ENCODE measurements at places on chromosomes 16 and 17.

GRCh38 chr17:45063198-45063597 lies 2.1 kb downstream of the NMT1 start:
- no peak for DNase-seq

GRCh38 chr17:68036304-68037147 lies 991 bp downstream of the KPNA2 start:
- DNase-seq, result no peak

DNA sequence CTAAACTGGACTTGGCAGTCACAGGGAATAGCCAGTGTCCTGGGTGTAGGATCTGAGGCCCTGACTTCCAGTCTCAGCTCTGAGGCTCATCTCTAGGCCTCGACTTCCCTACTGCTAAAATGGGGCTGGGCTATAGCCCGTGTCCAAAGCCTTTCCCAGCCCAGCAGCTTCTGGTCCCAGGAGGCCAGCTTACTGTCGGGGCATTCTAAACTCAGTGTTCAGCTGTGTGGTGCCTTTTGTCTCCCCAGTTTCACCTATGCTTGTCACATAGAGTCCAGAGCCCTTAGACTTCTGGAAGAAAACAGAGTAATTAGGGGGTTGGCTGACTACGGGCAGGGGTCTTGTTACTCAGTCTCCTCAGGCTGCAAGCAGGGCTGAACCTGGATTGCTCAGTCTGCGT lies 94.8 kb downstream of the WSCD1 start:
- no peak for DNase-seq

- no peak for DNase-seq
Measured at GRCh38 chr16:86296256-86296655, 214.1 kb upstream of the FOXF1 start.

- no peak for DNase-seq
Measured at GRCh38 chr17:73513426-73513825, 130.8 kb downstream of the SDK2 start.

DNA sequence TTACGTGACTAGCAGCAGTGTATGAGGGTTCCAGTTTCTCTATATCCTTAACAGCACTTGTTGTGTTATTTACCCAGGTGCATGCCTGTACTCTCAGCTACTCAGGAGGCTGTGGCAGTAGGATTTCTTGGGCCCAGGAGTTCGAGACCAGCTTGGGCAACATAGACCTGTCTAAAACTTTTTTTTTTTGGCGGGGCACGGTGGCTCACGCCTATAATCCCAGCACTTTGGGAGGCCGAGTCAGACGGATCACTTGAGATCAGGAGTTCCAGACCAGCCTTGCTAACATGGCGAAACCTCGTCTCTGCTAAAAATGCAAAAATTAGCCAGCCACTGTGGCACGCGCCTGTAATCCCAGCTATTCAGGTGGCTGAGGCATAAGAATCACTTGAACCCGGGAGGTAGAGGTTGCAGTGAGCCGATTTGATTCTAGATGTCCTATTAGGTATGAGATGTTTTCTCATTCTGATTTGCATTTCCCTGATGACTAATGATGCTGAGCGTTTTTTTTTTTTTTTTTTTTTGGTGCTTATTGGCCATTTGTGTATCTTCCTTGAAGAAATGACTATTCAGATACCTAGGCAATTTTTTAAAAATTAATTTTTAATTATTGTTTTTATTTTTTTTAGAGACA lies 13.4 kb downstream of the CASC3 start:
- DNase-seq, result no peak

GRCh38 chr16:54647216-54647615 lies 283.4 kb upstream of the IRX5 start:
- no peak for DNase-seq

DNA sequence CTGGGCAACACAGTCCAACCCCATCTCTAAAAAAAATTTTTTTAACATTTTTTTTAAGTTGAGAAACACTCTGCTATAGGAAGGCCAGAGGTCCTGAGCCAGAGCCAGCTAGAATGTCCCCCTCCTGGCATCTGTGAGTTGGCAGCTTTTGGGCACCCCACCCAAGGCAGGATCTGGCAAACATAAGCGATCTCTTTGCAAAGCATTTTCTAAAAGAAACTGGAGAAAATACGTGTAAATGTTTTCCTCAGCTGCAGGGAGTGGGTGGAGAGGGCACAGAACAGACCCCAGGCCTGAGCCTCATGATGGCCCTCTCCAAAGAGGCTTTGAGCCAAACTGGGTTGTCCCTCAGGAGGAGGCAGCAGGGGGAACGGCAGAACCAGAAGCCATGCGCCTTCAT lies 11.7 kb downstream of the CAVIN1 start:
- no peak for DNase-seq

GRCh38 chr17:80731323-80731722 lies 186.7 kb downstream of the RPTOR start:
- no peak for DNase-seq

GRCh38 chr17:57599271-57600045 lies 145.6 kb downstream of the CCDC182 start:
- DNase-seq, result no peak

GRCh38 chr17:82474223-82475010 lies 15.9 kb downstream of the NARF start:
- no peak for DNase-seq

GRCh38 chr16:19137201-19138128 lies 23.7 kb downstream of the ITPRIPL2 start:
- no peak for DNase-seq

DNA sequence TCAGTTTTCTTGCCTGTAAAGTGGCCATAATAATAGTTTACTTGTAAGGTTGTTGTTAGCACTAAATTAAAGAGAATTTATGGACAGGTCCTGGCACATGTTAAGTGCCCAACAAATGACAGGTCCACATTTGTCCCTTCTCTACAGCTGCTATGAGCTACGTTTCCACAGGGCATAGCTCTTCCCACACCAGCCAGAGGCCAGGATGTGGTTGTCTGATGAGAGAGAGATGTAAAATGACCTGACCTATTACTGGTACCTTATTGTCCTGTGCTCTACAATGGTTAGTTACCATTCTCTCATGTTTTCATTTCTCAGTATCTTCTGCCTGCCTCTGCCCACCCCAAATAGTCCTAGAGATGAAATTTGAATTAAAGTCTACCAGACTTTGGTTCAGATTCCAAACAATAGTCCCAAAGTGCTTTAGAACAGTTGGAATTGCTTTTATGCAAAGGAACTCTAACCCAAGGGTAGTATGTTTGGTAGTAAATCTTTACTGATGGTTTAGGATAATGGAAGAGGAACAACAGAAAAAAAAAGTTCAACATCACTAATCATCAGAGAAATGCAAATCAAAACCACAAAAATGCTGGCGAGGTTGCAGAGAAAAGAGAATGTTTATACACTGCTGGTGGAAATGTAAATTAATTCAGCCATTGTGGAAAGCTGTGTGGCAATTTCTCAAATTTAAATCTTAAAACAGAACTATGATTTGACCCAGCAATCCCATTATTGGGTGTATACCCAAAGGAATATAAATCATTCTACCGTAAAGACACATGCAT lies 57.1 kb upstream of the ANKFN1 start:
- no peak for DNase-seq

- no peak for DNase-seq
Measured at GRCh38 chr17:75824666-75825065, 19.5 kb downstream of the UNC13D start.

- no peak for DNase-seq
Measured at GRCh38 chr17:61247439-61247838, 152.2 kb upstream of the TBX2 start.

GRCh38 chr16:21186326-21186691 lies 25.1 kb downstream of the ZP2 start:
- no peak for DNase-seq

GRCh38 chr16:81942007-81942601 lies 69.2 kb downstream of the SDR42E1 start:
- DNase-seq, result no peak

DNA sequence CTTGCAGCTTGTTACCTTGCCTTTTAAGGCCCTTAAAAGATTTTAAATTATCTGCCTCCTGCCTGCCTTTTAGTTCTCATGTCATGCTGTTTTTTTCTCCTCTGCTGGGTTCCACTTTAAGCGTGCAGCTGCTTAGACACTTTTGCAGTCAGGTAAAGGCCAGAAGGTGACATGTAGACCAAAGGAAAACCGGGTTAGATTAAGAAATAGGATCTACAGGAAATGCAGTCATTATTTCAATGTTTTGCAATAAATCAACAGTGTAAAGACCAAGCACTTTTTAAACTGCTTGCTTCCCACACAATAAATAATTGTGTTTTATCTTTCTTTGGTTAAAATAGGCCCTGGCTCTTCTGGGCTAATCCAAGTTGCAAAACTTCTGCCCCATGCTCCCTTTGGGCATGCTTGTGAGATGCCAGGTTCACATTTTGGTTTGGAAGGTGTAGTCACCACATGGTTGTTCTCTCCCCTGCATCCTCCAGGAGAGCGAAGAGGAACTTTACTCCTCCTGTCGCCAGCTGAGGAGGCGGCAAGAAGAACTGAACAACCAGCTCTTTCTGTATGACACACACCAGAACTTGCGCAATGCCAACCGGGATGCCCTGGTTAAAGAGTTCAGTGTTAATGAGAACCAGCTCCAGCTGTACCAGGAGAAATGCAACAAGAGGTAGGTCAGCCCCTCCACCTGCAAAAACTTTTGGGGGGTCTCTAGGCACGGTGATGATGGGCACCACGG lies 54.9 kb downstream of the SDR42E1 start:
- DNase-seq, result no peak

DNA sequence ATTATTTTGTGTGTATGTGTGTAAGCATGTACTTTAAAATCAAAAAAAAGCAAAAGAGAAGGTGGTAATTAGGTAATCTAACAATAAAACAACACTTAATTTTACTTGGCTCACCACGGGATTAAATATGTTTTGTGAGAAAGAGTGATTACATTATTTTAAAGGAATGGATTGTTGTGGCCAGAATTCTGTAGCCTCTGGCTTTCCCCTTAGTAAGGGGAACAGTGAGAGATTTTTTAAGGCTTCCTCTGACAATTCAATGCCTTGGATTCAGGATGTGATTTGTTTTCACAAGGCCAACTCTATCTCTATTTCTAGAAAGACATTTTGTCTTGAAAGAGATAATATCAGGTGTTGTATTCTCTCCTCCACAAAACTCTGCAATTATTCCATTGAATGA lies 560.3 kb upstream of the CDH8 start:
- DNase-seq, result no peak

- no peak for DNase-seq
Measured at GRCh38 chr17:76007131-76007849, 6.6 kb downstream of the CDK3 start.

DNA sequence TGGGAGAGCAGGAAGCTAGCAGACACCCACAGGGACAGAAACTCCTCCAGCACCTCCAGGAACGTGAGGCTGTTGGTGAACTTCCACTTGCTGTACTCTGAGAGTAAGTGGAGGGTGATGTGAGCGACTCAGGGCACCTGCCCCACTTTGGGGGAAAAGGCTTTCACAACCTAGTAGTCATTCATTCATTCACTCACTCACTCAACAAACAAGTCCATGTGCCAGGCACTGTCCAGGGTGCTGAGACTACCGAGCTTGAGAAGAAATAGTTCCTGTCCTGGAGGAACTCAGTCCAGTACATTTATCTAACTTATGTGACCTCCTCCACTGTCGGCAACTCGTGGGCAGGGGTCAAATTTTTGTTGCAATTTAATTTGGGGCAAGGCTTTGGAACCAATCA lies 26.6 kb downstream of the LGALS9 start:
- DNase-seq, result peak; percentile 32

GRCh38 chr17:48678141-48678971 lies 44.0 kb downstream of the PRAC1 start:
- peak; percentile 71 for DNase-seq

GRCh38 chr17:4898927-4899326 lies 409 bp upstream of the C17orf107 start:
- no peak for DNase-seq

- no peak for DNase-seq
Measured at GRCh38 chr16:55133654-55134053, 190.3 kb upstream of the IRX6 start.

GRCh38 chr17:11990363-11990983 lies 6.8 kb downstream of the ZNF18 start:
- no peak for DNase-seq

- DNase-seq, result no peak
Measured at GRCh38 chr16:15954814-15955151, 5.4 kb downstream of the ABCC1 start.

- DNase-seq, result no peak
Measured at GRCh38 chr17:76121932-76122430, 18.4 kb upstream of the EXOC7 start.

DNA sequence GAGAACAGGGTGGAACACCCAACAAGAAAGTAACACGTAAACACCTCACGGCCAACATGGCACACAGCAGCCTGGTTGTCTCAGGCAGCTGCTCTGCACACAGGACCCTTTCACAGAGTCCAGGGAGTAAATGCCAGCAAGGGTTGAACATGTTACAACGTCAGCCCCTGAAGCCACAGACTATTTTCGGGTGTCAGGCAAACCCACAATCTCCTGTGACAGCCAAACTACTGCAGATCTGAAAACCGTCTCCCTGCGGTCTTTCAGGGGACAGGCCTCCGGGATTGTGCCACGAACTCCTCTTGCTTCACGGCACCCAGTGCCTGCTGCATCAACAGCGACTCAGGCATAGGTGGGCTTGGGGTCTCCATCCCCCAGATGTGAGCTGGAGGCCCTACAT lies 127.7 kb downstream of the XYLT1 start:
- no peak for DNase-seq

DNA sequence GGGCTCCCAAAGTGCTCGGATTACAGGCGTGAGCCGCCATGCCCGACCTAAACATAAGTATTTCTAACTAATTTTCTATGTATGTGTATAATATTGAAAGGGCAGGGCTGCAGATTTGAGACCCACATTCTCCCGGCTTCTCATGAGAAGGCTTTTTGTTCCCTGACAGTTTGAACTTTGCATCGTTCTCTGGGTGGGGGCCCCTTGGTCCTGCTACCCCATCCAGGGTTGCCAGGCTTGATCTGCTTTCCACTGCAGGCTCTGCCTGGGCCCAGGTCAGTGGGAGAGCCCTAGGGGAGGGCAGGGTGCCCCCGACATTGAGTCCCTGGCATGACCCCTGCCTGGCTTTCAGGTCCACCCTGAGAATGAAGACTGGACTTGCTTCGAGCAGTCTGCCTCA lies 32.3 kb downstream of the SEC14L5 start:
- no peak for DNase-seq

GRCh38 chr17:48746916-48747444 lies 18.4 kb upstream of the HOXB13 start:
- DNase-seq, result no peak
